ENCODE measurements at places on chromosomes 7 and 10.
A peak's percentile ranks its signal among the peaks of the same experiment; 100 is the strongest.

DNA sequence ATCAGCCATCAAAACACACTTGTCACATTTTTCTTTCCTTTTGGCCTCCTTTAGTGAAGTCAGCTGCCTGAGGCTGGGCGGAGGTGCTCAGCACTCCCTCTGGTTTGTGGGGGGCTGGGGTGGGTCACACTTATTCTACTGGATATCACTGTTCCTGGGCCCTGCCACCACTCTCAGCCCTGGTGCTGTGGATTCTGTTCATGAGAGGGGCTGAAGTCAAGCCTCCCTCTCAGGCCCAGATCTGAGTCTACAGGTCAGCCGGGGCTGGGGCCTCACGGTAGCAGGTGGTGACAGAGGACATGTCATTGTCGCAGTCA is 180.8 kb upstream of the TNS3 start:
- DNase-seq, result no peak

DNA sequence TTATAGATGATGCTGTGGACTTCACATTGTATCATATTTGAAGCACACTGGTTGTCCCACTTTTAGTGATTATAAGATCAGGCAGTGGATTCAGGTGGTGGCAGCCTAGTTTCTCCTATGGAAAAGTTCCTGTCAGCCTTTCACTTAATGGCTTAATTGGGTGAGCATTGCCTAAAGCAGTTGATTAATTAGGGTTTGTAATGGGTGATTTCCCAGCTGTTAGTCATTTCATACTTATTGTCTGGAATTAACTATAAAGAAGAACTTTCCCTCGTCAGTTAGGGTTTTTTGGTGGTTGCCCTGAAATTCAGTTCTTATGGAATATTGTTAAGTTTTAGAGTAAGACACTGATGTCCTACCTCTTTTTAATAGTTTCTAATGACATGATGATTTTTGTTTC is 78.8 kb downstream of the SLC25A40 start:
- no peak for DNase-seq

DNA sequence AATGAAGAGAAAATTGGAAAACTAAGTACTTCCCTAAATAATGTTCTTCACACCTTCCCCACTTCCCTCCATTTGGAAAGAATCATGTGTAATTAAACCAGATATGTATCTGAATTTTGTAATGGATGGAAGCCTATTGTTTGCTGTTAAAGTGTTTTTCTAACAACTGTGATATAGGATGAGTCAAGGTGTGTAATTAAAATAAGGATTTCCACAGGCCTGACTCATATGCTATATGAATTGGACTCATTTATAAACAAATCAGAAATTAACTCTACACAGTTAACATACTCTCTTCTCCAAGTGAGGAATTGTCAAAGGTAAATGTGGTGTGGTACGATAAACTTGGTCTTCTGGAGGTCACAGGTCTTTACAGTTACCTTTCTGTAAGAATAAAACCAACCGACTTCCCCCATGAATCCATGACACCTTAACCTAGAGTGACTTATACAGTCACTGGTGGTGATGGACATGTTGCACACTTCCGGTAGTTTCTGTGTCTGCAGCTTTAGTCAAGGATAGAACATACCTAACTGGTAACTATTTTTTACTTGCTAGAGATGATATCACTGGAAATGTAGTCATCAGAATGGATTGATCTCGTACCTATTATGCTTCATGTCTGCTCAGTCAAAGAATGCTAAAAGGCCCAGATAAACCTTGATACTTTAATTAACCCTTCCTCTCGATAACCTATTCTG is 12.8 kb downstream of the PNLIPRP3 start:
- DNase-seq, result no peak

DNA sequence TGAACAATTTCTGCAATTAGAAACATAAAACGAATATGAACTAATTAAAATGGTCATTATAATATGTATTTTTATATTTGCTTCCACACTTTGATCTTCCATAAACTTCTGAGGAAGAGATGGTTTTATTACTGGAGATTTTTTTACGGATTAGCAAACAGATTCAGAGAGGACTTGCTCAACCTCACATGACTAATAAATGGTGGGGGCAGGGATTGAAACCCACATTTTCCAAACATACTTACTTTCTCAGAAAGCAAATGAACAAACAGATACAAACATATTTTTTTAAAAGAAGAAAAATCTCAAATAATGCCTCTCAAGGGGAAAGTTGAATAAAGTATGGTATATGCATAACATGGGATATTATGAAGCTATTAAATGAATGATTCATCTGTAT is 18.3 kb downstream of the ANKMY2 start:
- no peak for DNase-seq

DNA sequence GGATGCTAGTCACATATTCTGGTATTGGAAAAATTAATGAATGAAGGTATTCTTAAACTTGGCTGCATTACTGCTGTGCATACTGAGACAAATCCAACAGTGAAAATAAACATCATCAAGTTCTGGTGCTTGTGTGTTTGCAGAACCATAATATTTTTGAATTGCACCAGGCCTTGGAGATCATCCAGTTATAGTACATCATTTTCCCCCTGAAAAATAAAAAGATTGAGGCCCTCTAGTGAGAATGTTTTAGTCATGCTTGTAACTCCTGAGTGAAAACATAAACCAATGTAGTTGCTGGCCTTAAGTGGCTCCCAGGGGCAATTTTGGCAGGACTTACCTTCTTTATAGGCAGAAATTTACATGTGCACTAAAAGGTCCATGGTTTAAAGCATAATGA is 218.8 kb upstream of the TMEM229A start:
- no peak for DNase-seq

- no peak for DNase-seq
Observed at GRCh38 chr7:151138153-151138851, 29.2 kb downstream of the GBX1 start.

DNA sequence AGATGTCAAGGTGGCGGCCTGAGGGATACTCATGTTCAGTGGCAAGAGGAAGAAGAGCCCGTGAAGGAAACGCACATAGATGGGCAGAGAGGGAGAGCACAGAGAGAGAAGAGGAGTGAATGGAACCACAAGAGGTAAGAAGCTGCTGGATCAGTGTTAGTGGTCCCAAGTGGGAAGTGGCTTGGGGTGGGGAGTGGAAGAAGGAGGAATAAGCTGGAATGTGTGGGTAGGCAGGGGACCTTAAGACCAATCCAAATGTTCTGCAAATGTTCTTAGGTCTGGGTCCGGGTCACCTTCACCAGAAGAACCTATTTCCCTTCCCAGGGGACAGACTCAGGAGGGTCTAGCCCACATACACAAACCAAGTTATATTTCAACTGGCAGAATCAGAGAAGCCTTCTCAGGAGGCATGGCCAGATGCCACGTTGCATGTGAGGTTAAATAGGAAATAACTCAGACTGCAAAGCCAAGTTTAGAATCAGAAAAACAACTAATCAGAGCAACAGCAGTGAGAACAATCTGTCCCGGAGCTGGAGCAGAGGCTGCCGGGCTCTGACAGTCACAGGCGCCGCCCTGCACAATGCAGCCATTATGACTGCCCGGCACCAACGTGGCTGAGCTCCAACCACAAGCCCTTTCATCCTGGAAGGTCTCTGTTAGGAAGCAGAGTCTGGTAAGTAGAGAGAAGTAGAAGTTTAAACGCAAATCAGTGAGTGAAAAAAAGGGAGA is 78.6 kb upstream of the ARMC3 start:
- no peak for DNase-seq

- DNase-seq, result no peak
Observed at GRCh38 chr7:151756866-151757265, 120.0 kb downstream of the PRKAG2 start.

- no peak for DNase-seq
Observed at GRCh38 chr7:83751217-83751616, 102.3 kb upstream of the SEMA3E start.

DNA sequence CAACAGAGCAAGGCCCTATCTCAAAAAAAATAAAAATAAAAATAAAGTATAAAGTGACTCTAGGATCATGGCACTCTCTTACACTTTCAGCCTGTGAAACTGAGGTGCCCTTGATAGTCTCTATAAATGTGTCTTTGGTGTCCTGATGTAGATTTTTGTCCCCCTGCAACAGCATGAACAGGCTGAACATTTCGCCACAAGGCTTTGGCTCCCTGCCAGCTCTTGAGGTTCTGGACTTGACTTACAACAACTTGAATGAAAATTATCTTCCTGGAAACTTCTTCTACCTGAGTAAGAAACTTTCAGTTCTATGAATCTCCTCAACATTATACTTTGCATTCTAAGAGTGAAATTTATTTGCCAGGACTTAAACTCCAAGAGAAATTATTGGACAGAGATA is 48.1 kb upstream of the BMS1 start:
- no peak for DNase-seq

- DNase-seq, result no peak
Observed at GRCh38 chr10:48609899-48610584, 5.2 kb upstream of the ARHGAP22 start.

GRCh38 chr10:71974489-71975021 is 10.4 kb downstream of the CHST3 start:
- peak; percentile 14 for DNase-seq

GRCh38 chr10:98351831-98352402 is 63.1 kb downstream of the PYROXD2 start:
- DNase-seq, result no peak

DNA sequence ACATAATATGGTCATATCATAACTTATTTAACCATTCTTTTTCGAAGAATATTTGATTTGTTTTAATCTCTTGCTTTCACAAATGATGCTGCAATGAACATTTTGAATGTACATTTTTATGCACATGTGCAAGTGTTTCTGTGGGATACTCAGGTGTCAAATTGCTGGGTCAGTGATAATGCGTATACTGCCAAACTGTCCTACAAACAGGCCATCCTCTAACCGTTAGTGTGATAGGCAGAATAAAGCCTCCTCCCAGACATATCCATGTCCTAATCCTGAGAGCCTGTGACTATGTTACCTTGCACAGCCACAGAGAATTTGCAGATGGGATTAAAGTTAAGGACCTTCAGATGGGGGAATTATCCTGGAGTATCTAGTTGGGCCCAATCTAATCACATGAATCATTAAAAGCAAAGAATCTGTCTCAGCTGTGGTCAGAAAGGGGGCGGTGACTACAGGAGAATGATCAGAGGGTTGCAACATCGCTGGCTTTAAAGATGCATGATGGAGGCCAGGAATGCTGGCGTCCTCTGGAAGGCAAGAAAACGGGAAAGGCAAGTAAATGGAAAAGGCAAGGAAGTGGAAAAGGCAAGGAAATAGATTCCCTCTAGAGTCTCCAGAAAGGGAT is 46.7 kb downstream of the FZD1 start:
- DNase-seq, result no peak

GRCh38 chr7:28149291-28150101 is 31.1 kb downstream of the JAZF1 start:
- no peak for DNase-seq

GRCh38 chr7:29606287-29606721 is 42.7 kb downstream of the PRR15 start:
- DNase-seq, result no peak

- no peak for DNase-seq
Observed at GRCh38 chr7:91894781-91895480, 14.4 kb upstream of the MTERF1 start.

GRCh38 chr10:28060031-28060607 is 61.2 kb upstream of the ODAD2 start:
- DNase-seq, result no peak

- no peak for DNase-seq
Observed at GRCh38 chr10:112946649-112947048, 3.4 kb upstream of the TCF7L2 start.

GRCh38 chr10:43689618-43689954 is 40.9 kb upstream of the ZNF32 start:
- DNase-seq, result no peak

DNA sequence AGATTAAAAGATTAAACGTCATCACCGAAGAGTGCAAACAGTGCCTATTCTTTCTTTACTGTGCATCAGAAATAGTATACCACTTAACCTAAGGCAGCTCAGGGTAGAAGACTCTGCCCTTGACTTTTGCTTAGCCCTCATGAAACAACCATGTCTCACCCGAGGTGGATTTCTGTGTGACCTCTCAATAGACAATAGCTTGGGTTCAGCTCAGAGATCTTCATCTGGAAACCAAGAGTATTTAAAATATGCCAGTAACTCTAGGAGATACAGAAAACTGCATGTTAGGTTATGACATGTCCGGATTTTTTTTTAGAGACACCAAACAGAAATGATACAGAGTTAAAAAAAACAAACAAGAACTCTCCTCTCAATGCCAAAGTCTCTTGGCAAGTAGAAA is 75.8 kb downstream of the JAZF1 start:
- DNase-seq, result no peak

DNA sequence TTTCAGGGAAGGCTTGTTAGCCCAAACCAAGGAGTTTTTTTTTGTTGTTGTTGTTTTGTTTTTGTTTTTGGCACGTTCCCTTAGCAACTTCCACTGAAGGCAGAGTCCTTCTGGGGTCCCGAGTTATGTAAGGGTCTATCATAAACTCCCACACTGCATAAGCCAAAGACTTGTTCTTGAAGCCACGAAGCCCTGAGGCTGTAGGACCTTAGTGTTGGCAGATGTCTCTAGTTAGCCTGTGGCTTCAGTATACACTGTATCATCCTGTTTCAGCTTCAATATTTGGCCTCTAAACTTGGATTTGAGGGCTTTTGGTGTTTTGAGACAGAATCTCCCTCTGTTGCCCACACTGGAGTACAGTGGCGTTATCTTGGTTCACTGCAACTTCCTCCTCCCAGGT is 13.6 kb downstream of the KPNA7 start:
- no peak for DNase-seq

GRCh38 chr10:17644485-17644943 is 563 bp downstream of the STAM start:
- DNase-seq, result no peak

DNA sequence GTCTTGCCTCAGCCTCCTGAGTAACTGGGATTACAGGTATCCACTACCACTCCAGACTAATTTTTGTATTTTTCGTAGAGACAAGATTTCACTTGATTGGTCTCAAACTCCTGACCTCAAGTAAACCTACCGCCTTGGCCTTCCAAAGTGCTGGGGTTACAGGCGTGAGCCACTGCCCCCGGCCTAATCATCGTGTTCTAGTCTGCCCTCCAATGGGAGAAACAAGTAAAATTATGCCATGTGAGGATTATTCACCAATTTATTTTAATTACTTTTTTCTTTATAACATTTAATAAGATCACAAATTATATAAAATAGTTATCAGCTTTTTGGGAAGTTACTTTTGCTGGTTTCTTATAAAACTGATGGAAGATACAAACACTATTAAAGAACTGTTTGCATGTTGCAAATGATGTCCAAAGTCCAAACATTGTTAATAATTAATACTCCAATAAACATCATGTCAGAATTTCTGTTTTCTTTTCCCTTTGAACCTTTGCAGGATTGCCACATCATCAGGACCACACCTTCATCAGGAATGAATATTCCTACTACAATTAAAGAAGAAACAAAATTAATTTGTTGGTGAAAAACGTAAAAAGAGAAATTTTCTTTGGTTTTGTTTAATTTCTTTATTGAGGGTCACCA is 786 bp upstream of the AKR1C4 start:
- no peak for DNase-seq

GRCh38 chr7:94687810-94688209 is 31.9 kb upstream of the SGCE start:
- no peak for DNase-seq

Measured in activated CD4-positive, alpha-beta T cell treated with anti-CD3 and anti-CD28 coated beads, Interleukin-2, amount 50 U/mL, for 4 hours (primary cell).